Activated CD4-positive, CD25-positive, alpha-beta regulatory T cell treated with anti-CD3 and anti-CD28 coated beads, Interleukin-2, amount 50 U/mL, for 24 hours (primary cell): ENCODE measurements at places on chromosomes 3 and 15.

DNA sequence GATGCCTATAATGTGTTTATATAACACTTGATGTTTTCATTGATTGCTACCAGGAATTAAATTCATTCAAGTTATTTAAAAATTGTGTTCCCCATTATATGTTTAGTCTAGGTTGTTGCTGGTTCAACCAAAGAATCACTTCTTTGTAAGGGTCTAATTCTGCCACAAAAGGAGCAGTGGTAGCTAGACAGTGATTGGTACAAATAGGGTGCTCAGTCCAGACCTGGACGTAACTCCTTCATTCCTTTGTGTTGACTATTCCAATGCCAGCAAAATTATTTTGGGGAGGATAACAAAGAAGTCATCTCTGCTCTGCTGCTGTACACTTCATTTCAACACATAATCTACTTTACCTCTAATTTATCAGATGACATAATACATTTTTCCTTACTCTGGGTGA, 1.2 kb downstream of the CHMP2B start:
- no peak for ATAC-seq

DNA sequence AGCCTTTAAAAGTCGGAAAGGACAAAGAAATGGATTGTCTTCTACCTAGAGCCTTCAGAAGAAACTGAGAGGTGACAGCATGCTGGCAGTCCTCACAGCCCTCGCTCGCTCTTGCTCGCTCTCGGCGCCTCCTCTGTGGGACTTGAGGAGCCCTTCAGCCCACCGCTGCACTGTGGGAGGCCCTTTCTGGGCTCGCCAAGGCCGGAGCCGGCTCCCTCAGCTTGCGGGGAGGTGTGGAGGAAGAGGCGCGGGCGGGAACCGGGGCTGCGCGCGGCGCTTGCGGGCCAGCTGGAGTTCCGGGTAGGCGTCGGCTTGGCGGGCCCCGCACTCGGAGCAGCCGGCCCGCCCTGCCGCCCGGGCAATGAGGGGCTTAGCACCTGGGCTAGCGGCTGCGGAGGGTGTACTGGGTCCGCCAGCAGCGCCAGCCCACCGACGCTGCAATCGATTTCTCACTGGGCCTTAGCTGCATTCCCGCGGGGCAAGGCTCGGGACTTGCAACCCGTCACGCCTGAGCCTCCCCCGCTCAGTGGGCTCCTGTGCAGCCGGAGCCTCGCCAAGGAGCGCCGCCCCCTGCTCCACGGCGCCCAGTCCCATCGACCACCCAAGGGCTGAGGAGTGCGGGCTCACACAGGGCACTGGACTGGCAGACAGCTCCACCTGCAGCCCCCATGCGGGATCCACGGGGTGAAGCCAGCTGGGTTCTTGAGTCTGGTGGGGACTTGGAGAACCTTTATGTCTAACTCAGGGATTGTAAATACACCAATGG, 953.8 kb upstream of the GBE1 start:
- ATAC-seq: no peak

GRCh38 chr3:1252061-1252430, 159.2 kb downstream of the CNTN6 start:
- ATAC-seq: no peak

GRCh38 chr3:77081240-77081661, 41.4 kb downstream of the ROBO2 start:
- ATAC-seq: no peak

GRCh38 chr3:54696313-54696712, 231.5 kb downstream of the LRTM1 start:
- no peak for ATAC-seq

GRCh38 chr15:78841376-78841706, 30.1 kb upstream of the ADAMTS7 start:
- no peak for ATAC-seq

- no peak for ATAC-seq
These were observed 36.7 kb downstream of the ACSBG1 start for GRCh38 chr15:78197632-78198031.

GRCh38 chr3:97689111-97689510, 75.4 kb upstream of the ARL6 start:
- ATAC-seq: no peak

- no peak for ATAC-seq
These were observed 198.0 kb downstream of the SV2B start for GRCh38 chr15:91298101-91298500.

DNA sequence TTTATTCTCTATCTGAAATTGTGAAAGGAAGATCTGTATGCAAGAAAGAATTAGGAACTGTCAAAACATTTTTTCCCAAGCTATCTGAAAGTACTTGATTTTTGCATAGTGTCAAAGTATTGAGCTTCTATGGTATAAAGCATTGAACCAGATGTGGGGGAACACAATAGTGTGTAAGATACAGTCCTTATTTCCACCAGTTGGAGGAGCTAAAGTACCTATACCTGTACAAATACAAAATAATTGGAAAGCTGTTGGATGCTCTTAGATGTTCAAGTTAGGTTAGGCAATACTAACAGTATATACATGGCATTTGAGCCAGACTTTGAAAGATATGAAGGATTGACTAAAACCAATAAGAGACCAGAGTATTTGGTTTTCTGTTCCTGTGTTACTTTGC, 148.4 kb downstream of the B3GALNT1 start:
- no peak for ATAC-seq

DNA sequence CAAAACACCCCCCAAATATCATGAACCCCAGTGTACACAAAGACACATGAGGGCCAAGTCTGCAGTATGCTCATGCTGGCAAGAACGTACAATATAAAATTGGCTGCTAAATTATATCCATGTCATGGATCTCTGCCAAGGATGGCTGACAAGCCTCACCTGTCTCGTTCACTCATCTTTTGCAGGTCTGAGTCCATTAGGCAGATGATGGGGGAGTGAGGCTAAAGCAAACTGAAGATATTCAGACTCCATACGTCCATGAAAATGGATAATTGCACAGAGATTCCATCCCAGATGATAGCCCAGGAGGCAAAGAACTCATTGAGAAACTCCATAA, 122.3 kb upstream of the PTPRG start:
- no peak for ATAC-seq
